Thoracic aorta endothelial cell (primary cell): ENCODE measurements at places on chromosomes 1 and 21. TPM values are rescaled to one million over a fixed set of nuclear protein-coding genes. Genes with fewer than 3 reads are reported as not detected.

The S100A2 gene
- total RNA-seq = 2.4 and 3.1 TPM in 2 replicates

The TRIM58 gene
- total RNA-seq = 0.40 and 0.43 TPM in 2 replicates

The OPRD1 gene
- total RNA-seq = not detected in 2 replicates

The CNR2 gene
- not detected in 2 replicates for total RNA-seq

The ALPL gene
- not detected in 2 replicates for total RNA-seq

The RAB7B gene
- total RNA-seq = 0.13 TPM in 1 of 2 replicates, not detected in the other

The IL12RB2 gene
- total RNA-seq = not detected in 2 replicates

The HNRNPCL2 gene
- not detected in 2 replicates for total RNA-seq

The BMP8A gene
- total RNA-seq = 0.14 TPM in 1 of 2 replicates, not detected in the other

The LGR6 gene
- total RNA-seq = not detected in 2 replicates

The HFM1 gene
- 0.40 and 0.79 TPM in 2 replicates for total RNA-seq

The OR2L13 gene
- total RNA-seq = not detected in 2 replicates

The SPRR2A gene
- total RNA-seq = not detected in 2 replicates

The NPHS2 gene
- total RNA-seq = not detected in 2 replicates

The GJA4 gene
- total RNA-seq = 11.4 and 35.9 TPM in 2 replicates

The GPR161 gene
- 15.3 and 19.8 TPM in 2 replicates for total RNA-seq

The MTOR gene
- total RNA-seq = 54.0 and 65.8 TPM in 2 replicates

The DIO1 gene
- not detected in 2 replicates for total RNA-seq

The TAS1R1 gene
- total RNA-seq = 0.07 TPM in 1 of 2 replicates, not detected in the other

The KIRREL1 gene
- total RNA-seq = 39.6 and 47.8 TPM in 2 replicates

The AIM2 gene
- total RNA-seq = 0.29 TPM in 1 of 2 replicates, not detected in the other

The CNIH3 gene
- 0.72 and 1.6 TPM in 2 replicates for total RNA-seq

The NBPF10 gene
- total RNA-seq = 0.86 and 1.2 TPM in 2 replicates

The FBXO2 gene
- total RNA-seq = 0.40 and 0.50 TPM in 2 replicates

The ITLN2 gene
- total RNA-seq = 0.27 TPM in 1 of 2 replicates, not detected in the other

The LAMC2 gene
- total RNA-seq = 0.53 and 9.0 TPM in 2 replicates

The S100A7 gene
- not detected in 2 replicates for total RNA-seq

The CD52 gene
- not detected in 2 replicates for total RNA-seq

The DDX20 gene
- total RNA-seq = 33.9 and 38.9 TPM in 2 replicates

The HMCN1 gene
- 9.6 and 15.4 TPM in 2 replicates for total RNA-seq

The IL19 gene
- total RNA-seq = not detected in 2 replicates

The SPATA21 gene
- under 0.01 TPM in 1 of 2 replicates, not detected in the other for total RNA-seq
